ENCODE measurements at places on chromosomes 1 and 21. TPM values are rescaled to one million over a fixed set of nuclear protein-coding genes. Genes with fewer than 3 reads are reported as not detected.

VANGL2 gene
- total RNA-seq, result 1.3 TPM

SLC25A34 gene
- total RNA-seq, result 2.5 TPM

GRCh38 chr1:91804546-91805023 lies 81.4 kb downstream of the TGFBR3 start:
- DNase-seq, result no peak

DNA sequence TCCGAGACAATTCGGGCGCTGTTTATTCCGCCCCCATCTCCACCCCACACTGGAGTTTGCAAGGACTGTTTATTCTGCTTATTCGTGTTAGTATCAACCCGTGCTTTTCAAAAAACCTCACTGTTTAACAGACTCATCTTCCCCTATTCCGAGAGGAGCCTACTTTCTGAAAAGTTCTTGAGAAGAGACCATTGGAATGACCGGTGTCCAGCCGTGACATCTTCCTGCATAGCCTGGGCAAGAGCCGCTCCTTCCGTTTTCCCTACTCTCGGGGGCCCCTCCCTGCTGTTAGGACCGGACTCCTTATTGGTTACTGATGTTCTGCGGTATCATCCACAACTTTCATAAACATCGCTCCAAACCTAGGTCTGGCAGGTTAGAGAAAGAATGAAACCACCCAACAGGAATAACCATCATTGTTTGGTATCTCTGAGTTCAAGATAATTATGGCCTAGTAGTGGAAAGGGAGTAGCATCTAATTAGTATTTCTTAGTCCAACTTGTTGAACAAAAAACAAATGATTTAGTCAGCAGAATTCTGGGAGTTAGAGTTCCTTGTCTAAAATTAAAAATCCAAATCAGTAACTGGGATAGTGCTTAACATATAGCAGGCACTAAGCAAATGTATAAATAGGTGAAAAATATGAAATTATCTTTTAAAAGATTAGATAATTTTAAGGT lies 837 bp downstream of the STXBP3 start:
- DNase-seq, result peak; percentile 88

GRCh38 chr1:225769687-225770086 lies 7.9 kb upstream of the SRP9 start:
- DNase-seq, result no peak

HHAT gene
- 3.9 TPM for total RNA-seq

DNA sequence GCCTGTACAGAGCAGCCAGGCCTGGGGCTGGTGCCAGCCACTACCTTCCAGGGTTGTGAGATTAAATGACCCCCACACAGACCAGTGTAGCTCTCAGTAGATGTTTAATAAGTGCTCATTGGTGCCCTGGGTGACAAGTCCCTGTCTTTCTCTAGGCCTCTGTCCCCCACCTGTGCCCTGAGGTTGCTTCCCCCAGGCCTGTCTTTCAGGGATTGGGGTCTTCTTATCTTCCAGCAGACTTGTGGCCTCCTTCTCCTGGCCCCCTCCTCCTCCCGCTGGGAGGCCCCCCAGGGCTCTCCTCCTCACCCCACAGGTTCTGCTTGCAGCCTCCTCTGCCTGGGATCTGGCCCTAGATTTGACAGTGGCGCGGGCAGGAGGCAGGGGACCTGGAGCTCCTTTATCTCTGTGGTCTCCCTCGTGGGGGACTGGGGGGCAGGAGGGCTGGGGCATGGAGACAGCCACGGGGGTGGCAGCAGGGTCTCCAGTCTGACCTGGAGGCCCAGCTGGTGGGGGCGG lies 40.3 kb downstream of the EPHA2 start:
- DNase-seq, result peak; percentile 40

DNA sequence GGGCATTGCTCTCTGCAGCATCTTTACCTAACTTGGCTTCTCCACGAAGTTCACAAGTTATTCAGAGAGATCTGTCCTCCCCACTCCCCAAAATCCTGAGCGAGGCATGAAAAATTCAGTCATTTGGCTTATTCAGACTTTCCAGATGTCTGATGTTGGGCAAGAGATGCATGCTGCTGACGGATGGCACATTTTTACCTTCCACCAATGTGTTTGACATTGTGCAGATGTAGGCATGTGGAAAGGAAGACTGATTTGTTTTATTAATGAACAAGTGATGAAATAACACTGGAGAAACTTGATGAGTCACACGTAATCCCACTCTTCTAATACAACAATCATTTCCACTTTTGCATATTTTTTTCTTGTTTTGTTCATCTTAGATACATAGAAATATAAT lies 86.7 kb downstream of the C1orf94 start:
- DNase-seq, result no peak

CD5L gene
- not detected for total RNA-seq

LCE1C gene
- total RNA-seq, result not detected

SWT1 gene
- total RNA-seq, result 6.9 TPM

PBX1 gene
- 125 TPM for total RNA-seq

DNA sequence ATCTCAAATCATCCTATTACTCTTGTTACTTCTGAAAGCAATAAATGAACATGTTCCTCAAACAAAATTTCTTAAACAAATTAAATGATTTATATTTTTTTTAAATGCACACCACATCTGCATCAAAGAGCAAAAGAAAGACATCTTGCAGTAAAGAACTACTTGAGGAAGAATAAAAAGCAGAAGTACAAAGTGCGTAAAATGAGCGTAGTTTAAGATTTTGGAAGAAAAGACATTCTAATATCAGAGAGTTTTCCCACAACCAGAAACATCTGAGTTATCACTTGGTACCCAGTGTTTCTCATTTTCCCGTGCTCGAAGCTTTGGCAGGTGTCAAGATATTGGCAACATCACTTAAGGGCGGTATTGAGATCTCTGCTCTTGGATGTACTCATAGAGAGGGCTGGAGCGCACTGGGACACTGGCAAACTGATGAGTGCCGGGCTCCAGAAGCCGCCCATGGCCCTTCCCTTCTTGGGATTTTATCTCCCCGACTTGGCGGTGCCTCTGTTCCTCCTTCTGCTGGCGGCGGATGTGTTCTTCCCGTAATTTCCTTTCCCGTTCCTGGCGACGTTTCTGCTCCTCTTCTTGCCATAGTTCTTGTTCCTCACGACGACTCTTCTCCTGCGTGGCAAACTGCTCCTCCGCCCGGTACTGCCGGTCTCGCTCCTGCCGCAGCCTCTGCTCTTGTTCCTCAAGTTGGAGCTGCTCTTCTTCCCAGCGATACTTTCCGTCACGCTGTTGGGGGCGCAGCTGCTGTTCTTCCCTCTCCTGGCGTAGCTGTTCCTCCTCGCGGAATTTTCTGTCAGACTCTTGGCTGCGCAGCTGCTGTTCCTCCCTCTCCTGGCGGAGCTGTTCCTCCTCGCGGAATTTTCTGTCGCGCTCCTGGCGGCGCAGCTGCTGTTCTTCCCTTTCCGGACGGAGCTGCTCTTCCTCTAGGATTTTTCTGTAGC lies 7.9 kb downstream of the TCHH start:
- peak; percentile 40 for DNase-seq

Measured in aorta (tissue), 5 donors.